ENCODE measurements at places on chromosomes 6 and 20.
A peak's percentile ranks its signal among the peaks of the same experiment; 100 is the strongest.

GRCh38 chr6:118203545-118203944, 296.5 kb downstream of the SLC35F1 start:
- no peak for DNase-seq

DNA sequence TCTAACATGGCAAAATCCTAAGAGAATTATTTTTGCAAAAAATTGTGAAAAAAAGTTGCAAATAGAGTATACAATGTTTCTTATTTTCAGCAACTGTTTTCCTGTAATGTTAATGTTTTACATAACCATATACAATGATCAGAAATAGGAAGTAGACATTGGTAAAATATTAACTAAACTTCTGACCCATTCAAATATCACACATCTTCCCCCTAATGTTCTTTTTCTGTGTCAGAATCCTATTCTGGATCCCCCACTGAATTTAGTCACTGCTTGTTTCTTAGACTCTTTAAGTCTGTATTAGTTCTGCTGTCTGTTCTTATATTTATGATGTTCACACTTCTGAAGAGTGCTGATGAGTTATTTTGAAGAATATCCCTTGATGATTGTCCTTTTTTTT, 62.0 kb downstream of the HFE start:
- DNase-seq = no peak

DNA sequence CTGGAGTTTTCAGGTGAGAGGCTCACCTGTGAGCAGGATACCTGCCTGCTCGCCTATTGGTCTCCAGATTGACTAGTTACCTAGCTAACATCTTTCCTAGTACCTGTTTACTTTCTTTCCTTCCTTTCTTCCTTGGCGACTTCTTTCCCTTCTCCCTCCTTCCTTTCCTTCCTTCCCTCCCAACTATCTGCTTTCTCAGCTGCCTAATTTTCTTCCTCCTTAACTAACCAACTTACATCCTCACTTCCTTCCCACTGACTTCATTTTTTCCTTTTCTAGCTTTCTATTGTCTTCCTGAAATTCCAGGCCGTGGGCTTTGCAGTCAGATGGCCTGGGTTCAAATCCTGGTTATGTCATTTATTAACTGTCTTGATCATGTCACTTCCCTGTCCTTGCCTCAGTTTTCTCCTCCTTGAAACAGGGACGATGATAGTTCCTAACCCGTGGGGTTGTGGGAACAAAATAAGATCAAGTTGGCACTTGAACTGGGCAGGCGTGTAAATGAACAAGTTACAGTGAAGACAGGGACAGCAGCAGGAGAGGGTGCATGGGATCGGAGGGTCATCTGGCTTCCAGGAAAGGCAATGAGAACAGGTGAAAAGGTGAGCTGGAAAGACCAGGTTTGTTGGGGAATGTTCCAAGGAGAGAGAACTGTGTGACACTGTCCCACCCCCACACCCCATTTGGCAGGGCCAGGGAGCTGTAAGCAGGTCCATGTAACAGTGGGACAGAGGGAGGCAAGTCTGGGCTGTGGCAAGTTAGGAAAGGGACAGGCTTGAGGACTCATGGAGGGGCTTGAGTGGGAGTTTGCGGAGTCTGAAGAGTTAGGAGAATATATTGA, 540 bp downstream of the SGK2 start:
- peak; percentile 22 for DNase-seq

- DNase-seq = no peak
Measured at GRCh38 chr6:153956808-153957207, 82.2 kb upstream of the OPRM1 start.

GRCh38 chr6:35049900-35050756, 91.0 kb downstream of the TCP11 start:
- DNase-seq = no peak

DNA sequence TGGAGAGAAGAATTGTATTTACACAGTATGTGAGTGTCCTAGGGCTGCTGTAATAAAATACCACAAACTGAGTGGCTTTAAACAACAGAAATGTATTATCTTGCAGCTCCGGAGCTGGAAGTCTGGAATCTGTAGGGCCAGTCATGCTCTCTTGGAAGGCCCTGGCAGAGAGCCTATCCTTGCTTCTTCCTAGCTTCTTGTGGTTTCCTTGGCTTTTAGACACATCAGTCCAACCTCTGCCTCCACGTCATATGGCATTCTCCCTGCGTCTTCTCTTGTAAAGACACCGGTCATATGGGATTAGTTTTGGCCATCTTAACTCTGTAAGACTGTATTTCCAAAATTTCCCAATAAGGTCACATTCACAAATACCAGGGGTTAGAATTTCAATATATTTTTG, 10.8 kb downstream of the FNDC1 start:
- DNase-seq = no peak

GRCh38 chr6:551829-552350, 105.0 kb downstream of the HUS1B start:
- no peak for DNase-seq

DNA sequence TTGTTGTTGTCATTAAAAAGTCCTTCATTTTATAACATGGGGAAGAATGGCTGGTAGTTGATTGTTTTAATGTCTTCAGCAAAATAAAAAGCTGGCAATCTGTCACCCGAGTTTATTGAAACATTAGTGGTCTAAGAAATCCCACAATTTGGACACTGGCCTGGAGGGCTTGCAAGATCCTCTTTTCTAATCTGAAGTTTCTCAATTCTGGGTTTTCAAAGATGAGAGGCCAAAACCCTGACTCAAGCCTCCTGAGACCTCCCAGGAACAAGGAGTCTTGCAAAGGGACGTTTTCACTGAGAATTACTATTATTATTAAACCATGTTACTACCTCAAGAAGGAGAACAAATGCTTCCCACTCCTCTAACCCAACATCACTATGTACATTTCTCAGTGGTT, 19.5 kb downstream of the MAP1LC3A start:
- no peak for DNase-seq

DNA sequence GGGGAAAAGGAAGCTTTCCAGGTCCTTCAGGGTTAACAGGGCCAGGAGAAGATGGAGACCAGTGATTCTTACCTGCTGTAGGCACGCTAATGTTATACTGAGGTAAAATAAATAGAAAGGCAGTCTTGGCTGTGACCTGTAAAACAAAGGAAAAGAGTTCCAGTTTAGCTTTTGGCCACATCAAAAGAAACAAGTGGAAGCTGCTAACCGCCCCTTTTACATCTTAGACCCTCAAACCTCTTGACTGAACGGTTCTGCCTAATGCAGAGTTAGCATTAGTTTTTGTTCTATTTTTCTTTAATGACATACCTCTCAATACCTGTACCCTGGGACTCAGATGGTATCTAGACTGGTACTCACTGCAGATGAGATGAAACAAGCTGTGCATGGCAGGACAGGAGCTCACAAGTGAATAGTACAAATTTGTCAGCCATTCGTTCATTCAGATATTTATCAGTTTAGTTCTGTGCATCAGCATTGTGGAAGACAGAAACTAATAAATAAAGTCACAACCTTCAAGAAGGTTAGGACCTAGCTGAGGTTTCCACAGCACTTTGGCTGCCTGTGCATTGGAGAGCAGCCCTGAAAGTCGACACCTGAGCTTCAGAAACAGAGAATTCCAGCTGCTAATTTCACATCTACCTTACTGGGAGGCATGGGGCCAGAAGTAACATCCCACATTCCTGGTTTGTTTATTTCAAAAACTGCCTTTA, 41.0 kb downstream of the TRAM2 start:
- DNase-seq = no peak

Measured in Calu3 (cell line).